GM12878 (cell line): ENCODE measurements at places on chromosomes 11 and 22. TPM values are rescaled to one million over a fixed set of nuclear protein-coding genes. Genes with fewer than 3 reads are reported as not detected.

Gene RFPL1
- not detected in 2 replicates for total RNA-seq

Gene OR8G1
- not detected in 2 replicates for total RNA-seq

Gene UQCR10
- total RNA-seq, result 134 and 144 TPM in 2 replicates

- no peaks in the 10 kb centered on the region for H3K36me3 ChIP-seq
- H3K4me3 ChIP-seq, result no peak overlapping the region
- H3K27me3 ChIP-seq, result no peaks in the 10 kb centered on the region; the same call in 1 of the 2 replicates
- no peaks in the 10 kb centered on the region for H3K4me1 ChIP-seq
- no peak overlapping the region for H3K27ac ChIP-seq
Measured at GRCh38 chr11:91978747-91979146, 245.9 kb upstream of the FAT3 start.

DNA sequence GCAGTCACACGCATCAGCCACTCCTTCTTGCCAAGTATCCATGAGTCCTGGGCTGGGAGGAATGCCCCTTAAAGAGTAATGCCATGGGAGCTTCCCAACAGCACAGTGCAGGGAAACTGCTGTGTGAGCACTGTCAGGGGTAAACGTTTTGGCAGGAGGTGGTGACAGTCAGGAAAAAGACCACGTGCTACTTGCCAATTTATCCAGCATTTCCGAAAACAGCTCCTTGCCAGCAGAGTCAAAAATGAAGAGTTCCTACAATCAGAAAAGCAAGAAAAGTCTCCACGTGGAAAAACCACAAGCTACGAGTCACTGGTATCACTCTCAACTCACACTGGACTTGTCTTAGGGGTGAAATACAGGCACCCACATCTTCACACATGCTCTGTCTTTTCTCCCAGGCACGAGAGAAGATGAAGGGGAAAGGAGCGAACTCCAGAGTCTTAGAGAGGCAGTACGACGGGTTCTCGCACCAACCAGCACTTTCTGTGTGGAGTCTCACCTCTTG is 9.9 kb downstream of the IFT27 start:
- no peak for DNase-seq
- no peaks in the 10 kb centered on the region for H3K4me1 ChIP-seq
- H3K36me3 ChIP-seq, result no peaks in the 10 kb centered on the region
- no peaks in the 10 kb centered on the region; the same call in none of the 2 replicates for H3K27me3 ChIP-seq

DNA sequence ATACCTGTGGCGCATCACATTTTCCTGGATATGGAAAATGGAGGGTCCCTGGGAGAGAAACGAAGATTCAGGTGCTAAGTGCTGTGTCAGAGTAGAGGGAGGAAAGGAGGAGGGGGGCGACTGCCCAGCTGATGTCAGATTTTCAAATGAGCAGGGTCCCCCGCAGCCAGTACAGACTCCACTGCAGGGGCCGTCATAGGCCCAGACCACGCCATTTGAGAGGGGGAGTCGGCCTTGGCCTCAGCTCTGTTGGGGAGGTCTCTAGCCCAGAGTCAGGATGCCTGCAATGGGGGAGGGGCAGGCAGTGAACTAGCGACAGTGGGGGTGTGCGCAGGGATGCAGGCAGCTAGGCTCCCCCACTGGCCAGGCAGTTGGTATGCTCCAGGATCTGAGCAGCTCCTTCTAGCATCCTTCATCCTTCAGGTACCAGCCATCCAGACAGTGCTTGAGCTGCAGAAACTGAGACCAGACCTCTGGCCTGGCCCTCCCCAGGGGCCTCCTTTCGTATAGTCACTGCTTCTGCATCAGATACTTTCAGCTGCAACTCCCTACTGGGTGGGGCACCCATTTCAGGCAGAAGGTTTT is at the start of the genes BSCL2 and GNG3:
BSCL2 (minus strand) TSS at position 148 of the 585 bp plus-strand sequence. CDS start 229 bp downstream, outside the sequence.
GNG3 (plus strand) TSS at position 400 of the 585 bp plus-strand sequence. CDS start 620 bp downstream, outside the sequence.
- H3K4me1 ChIP-seq, result peaks cover 29% of the 10 kb centered on the region
- peak within 1 kb of the TSS; percentile 88; the same call in 1 of the 2 replicates for H3K27ac ChIP-seq
- peaks cover 12% of the 10 kb centered on the region for H3K36me3 ChIP-seq
- no peak for DNase-seq
- H3K4me3 ChIP-seq, result peak within 1 kb of the TSS; percentile 83; the same call in 1 of the 2 replicates
